Thoracic aorta (tissue), 2 donors: ENCODE measurements at places on chromosomes 5 and 9. TPM values are rescaled to one million over a fixed set of nuclear protein-coding genes. Genes with fewer than 3 reads are reported as not detected.

DNA sequence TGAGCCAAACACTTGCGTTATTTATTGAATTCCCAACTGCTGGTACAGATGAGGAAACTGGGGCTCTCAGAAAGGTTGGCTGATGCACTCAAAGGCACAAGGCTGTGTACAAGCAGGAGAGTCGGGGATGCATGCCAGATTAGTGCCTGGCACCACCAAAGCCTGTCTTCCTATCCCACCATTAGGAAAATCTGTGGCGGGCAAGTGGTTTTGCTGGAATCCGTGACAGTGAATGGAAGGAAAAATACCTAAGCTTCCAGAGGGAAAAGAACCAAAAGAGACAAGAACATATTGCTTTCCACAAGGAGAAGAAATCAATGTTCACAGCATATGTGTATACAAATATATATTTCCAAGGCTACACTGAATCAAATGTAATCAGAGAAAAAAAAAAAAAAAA is 51.1 kb downstream of the PSMB7 start:
- no peak overlapping the region for H3K4me3 ChIP-seq
- DNase-seq, result no peak
- H3K4me1 ChIP-seq, result no peaks in the 10 kb centered on the region
- no peak overlapping the region for H3K27ac ChIP-seq
- H3K27me3 ChIP-seq, result no peaks in the 10 kb centered on the region

DNA sequence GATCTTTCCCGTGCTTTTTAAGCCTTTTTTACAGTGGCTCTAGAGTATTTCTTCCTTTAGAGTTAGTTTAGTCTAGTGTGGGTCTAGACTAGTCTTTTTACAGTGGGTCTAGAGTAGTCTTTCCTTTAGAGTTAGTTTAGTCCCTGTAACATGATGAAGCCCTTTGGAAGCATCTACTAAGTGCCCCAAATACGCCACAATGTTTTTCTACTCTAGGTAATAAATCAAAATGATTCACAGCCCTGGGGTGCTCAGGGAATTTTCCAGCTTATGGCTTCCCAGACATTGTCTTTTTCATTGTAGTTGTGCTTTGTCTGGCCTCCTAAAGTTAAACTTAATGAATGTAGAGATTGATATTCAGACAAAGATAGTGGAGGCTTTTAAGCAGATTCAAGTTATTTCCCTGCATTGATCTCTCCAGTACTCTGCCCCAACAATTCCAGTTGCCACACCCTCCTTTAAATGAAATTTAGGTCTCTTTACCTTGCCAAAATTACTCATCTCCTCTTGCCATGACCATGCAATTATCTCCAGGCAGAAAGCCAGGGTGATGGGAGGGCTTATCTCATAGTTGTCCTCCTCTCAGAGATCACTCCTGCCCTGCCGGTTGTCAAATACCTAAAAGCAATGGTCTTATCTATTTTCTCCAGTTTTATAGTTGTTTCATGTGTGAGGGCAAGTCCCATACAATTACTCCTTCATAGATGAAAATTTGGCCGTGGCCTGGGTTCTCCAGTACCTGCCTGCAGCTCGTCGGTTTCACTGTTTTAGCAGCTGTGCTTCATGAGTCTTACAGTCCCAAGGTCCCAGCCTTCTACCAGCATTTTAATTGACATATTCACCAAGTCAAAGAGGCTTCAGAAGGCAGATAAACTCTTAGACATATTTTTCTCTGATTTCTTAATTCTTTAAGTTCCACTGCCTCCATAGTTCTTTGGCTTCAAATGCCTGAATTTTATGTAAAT is 794.0 kb upstream of the COX7C start:
- no peak for DNase-seq
- no peaks in the 10 kb centered on the region for H3K27me3 ChIP-seq
- H3K4me1 ChIP-seq, result no peaks in the 10 kb centered on the region
- H3K4me3 ChIP-seq, result no peak overlapping the region
- no peak overlapping the region for H3K27ac ChIP-seq

- no peak overlapping the region for H3K27ac ChIP-seq
- DNase-seq, result no peak
- no peaks in the 10 kb centered on the region for H3K27me3 ChIP-seq
- H3K4me1 ChIP-seq, result peaks cover 6% of the 10 kb centered on the region
- no peaks in the 10 kb centered on the region for H3K36me3 ChIP-seq
These were observed 10.2 kb upstream of the ERMP1 start for GRCh38 chr9:5842929-5843793.

DNA sequence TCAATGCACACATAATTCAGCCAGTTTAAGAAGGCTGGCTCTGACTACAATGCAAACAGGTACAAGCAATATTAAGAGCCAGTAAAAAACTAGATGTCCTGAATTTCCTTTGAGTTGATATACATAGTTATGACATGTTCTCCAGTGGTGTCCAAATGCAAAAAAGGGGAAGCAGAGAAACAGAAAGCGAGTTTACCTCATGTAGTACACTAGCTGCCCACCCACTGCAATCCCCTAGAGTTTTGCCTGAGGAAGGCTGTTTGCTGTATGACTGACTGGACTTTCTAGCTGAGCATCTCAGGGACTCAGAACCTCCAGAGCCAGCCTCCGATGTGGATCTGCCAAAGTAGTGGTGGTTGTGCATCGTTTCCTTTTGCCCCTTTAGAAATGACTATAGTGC is 44.8 kb upstream of the SLC1A3 start:
- H3K27me3 ChIP-seq, result no peaks in the 10 kb centered on the region
- H3K27ac ChIP-seq, result no peak overlapping the region
- no peak for DNase-seq
- no peaks in the 10 kb centered on the region for H3K36me3 ChIP-seq
- H3K4me3 ChIP-seq, result no peak overlapping the region

RNF224 gene
- total RNA-seq, result not detected

IRX2 gene
- 0.54 TPM for total RNA-seq

RPL37 gene
- 45.4 TPM for total RNA-seq

TLX3 gene
- not detected for total RNA-seq

FBXW11 gene
- 77.8 TPM for total RNA-seq

GRCh38 chr9:87701931-87702421 is 23.9 kb upstream of the CTSL start:
- no peak overlapping the region for H3K27ac ChIP-seq
- no peaks in the 10 kb centered on the region for H3K4me1 ChIP-seq
- no peak for DNase-seq
- H3K27me3 ChIP-seq, result no peaks in the 10 kb centered on the region
- H3K36me3 ChIP-seq, result no peaks in the 10 kb centered on the region

DNA sequence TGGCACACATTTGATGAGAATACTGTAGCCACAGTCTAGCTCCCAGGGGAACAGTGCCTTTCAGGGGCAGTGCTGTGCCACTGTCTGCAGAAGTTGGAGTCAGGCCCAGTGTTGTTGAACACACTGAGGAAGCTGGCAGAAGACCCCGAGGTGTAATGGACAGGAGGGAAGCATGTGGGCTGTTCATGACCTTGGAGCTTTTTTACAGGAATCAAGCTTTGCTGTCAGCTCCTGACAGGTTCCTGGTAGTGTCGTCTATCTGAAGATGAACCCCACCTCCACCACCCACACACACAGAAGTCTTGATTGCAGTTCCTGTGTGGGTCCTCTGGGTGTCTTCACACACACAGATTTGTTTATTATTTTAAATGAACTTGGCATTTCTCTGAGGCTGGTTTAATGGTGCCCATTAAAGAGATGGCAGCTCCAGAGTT is 40.3 kb upstream of the TNFAIP8 start:
- no peaks in the 10 kb centered on the region for H3K27me3 ChIP-seq
- DNase-seq, result no peak
- H3K4me1 ChIP-seq, result peaks cover 16% of the 10 kb centered on the region
- H3K36me3 ChIP-seq, result no peaks in the 10 kb centered on the region
- no peak overlapping the region for H3K4me3 ChIP-seq

SCGB3A2 gene
- not detected for total RNA-seq

- no peaks in the 10 kb centered on the region for H3K27me3 ChIP-seq
- H3K36me3 ChIP-seq, result peaks cover 2% of the 10 kb centered on the region
- H3K4me1 ChIP-seq, result peaks cover 38% of the 10 kb centered on the region
- peak overlapping the region; percentile 98 for H3K4me3 ChIP-seq
These were observed 456 bp downstream of the KDM3B start for GRCh38 chr5:138352722-138353559.

SPEF2 gene
- total RNA-seq, result 16.2 TPM

ACTBL2 gene
- not detected for total RNA-seq

- no peak overlapping the region for H3K27ac ChIP-seq
- no peak for DNase-seq
- no peaks in the 10 kb centered on the region for H3K4me1 ChIP-seq
- no peaks in the 10 kb centered on the region for H3K27me3 ChIP-seq
- no peak overlapping the region for H3K4me3 ChIP-seq
These were observed 22.4 kb downstream of the MVB12B start for GRCh38 chr9:126348911-126349550.

DNA sequence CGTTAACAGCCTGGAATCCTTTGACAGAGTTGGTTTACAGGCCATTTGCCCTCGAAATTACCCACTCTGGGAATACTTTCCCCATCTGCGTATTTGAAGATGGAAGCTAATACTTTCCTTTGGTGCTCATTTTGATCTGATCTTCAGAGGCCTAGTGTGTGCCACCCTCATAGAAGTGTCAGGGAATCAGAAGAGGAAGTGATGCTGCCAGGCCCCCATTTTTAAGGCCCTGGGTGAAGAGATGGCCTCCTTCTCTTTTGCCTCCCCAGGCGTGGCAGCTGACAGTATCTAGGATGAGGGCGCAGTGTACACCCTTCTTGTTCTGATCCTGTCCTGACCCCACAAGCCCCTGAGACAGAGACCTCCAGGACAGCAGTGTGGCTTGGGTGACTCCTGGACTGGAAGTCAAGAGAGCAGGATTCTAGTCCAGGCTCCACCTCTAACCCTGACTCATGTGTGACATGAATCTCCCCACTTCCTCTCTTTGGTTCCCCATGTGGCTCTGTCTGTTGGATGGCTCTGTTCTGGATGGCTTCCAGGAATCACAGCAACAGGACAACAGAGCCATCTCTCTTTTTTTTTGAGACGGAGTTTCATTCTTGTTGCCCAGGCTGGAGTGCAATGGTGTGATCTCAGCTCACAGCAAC is 27.8 kb downstream of the CSF1R start:
- H3K27ac ChIP-seq, result no peak overlapping the region
- H3K36me3 ChIP-seq, result peaks cover 11% of the 10 kb centered on the region

- H3K4me1 ChIP-seq, result peaks cover 15% of the 10 kb centered on the region
- no peaks in the 10 kb centered on the region for H3K27me3 ChIP-seq
These were observed 3.2 kb upstream of the TENT4A start for GRCh38 chr5:6710070-6710469.

- no peaks in the 10 kb centered on the region for H3K27me3 ChIP-seq
- no peak for DNase-seq
- H3K4me3 ChIP-seq, result no peak overlapping the region
- H3K36me3 ChIP-seq, result no peaks in the 10 kb centered on the region
These were observed 90.6 kb downstream of the PTCD2 start for GRCh38 chr5:72410688-72411295.

- peaks cover 41% of the 10 kb centered on the region for H3K4me1 ChIP-seq
- no peaks in the 10 kb centered on the region for H3K36me3 ChIP-seq
- no peaks in the 10 kb centered on the region for H3K27me3 ChIP-seq
- DNase-seq, result no peak
These were observed 17.2 kb downstream of the TENT4A start for GRCh38 chr5:6730407-6730806.

DNA sequence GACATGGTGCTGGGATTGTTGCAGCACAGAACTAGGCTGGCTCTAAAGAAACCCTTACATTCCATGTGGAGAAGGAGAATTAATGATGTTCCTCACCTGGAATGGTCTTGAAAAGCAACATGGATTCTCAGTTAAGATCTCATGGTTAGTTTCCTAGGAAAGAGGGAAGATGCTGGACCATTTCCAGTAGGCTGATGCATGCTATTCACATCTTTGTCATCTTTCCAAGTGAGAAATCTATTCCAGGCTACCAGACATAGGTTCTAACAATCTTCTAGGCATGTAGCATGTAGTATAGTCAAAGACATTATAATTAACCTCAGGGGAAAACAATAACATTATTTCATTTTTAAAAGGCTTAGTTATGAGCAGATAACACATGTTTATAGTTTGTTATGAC is 44.3 kb downstream of the TMEM252 start:
- H3K27ac ChIP-seq, result no peak overlapping the region
- H3K36me3 ChIP-seq, result no peaks in the 10 kb centered on the region
- no peak overlapping the region for H3K4me3 ChIP-seq

ANKRD33B gene
- total RNA-seq, result 4.9 TPM

FNIP1 gene
- total RNA-seq, result 54.7 TPM

- H3K27me3 ChIP-seq, result no peaks in the 10 kb centered on the region
- peak overlapping the region; percentile 72 for H3K4me3 ChIP-seq
- no peak for DNase-seq
- peak overlapping the region; percentile 89 for H3K27ac ChIP-seq
- peaks cover 27% of the 10 kb centered on the region for H3K4me1 ChIP-seq
These were observed 971 bp downstream of the PHYKPL start for GRCh38 chr5:178231539-178232123.

DNA sequence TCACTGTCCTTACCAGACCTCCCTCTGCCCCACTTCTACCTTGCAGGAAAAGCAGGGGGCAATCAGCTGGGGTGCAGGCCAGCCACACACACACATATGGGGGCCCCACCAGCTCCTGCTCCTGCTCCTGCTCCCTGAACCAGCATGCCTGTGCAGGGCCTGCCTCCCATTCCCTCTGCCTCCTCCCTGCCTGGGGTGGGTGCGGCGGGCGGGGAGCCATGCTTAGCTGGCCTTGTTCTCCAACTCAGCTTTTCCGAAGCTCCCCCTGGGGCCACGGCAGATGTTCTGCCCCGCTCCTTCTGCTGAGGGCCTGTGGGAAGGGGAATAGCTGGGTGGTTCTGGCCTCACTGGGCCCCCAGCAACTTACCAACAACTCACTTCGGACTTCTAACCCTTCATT is 89.8 kb downstream of the ZNF354C start:
- no peaks in the 10 kb centered on the region for H3K36me3 ChIP-seq
- no peaks in the 10 kb centered on the region for H3K27me3 ChIP-seq
- H3K4me3 ChIP-seq, result no peak overlapping the region
- no peak overlapping the region for H3K27ac ChIP-seq
- no peaks in the 10 kb centered on the region for H3K4me1 ChIP-seq

ADAMTSL1 gene
- 75.5 TPM for total RNA-seq

DNA sequence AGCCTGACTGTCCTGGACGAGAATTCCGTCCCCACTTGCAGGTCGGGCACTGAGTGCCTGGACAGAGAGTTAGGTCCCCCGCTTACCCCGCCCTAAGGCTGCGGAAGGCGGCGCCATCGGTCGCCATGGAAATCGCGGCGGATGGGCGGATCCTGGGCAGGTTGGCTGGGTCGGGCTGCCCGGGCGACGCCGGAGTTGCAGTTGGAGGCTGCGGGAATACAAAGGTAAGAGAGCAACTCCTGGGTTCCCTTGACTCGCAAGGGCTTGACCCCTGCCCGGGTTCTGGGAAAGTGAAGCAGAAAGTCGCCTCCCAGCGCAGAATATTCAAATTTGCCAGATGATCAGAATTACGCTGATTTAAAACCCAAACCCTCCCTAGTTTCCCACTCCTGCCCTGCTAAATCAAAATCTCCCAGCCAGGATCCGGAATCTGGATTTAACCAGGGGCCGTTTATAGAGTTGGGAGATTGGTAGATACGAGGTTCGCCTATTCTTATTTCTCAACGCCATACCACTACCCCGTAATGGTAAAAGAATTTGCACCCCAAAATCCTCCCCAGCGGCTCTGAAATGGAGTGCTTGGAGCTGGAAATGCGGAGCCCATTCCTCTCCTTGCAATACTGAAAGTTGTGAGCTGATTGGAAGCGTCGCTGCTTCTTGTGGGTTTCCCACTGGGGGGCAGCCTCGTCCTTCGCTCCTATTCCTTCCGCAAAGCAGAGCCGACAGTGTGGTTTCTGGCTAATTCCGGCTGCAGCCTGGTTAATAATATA is 156.4 kb upstream of the RASEF start:
- no peak for DNase-seq
- no peaks in the 10 kb centered on the region for H3K36me3 ChIP-seq
- H3K27ac ChIP-seq, result peak overlapping the region; percentile 4
- peaks cover 5% of the 10 kb centered on the region for H3K4me1 ChIP-seq
